ENCODE measurements at places on chromosomes 5 and 9.

- no peak for DNase-seq
These were observed 9.8 kb downstream of the PDLIM4 start for GRCh38 chr5:132267166-132267739.

- DNase-seq, result no peak
These were observed 37.7 kb upstream of the CKMT2 start for GRCh38 chr5:81195335-81195929.

DNA sequence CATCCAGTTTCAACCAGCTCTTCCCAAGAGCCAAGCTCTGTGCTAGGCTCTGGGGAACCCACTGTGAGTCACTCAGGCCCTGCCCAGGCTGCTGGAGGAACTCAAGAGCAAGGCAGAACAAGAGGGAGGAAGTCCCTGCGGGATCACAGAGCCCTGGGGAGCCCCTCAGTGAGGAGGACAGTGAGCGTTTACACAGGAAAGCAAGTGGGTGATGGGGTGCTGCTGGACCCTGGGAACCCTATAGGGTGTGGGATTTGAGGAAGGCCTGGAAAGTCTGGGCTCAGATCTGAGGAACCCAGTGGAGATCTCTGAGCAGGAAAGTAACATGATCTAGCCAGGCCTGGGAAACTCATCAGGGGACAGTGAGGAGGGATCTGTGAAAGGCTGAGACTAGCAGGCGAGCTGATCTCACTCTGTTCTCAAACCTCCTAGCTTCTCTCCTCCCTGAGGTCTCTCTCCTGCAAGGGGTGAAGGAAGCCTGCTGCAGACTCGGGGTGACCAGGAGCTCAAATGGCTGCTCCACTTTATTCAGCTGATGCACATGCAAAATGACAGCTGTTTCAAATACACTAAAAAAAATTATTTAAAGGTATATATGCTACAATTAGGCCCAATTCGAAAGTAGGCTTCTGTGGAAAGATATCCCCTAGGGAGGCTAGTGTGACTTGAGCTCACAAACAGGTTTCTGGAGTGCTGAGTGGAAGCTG lies 70.0 kb downstream of the SHB start:
- DNase-seq, result no peak

- DNase-seq, result no peak
These were observed 703 bp downstream of the FAM120AOS start for GRCh38 chr9:93452710-93453046.

DNA sequence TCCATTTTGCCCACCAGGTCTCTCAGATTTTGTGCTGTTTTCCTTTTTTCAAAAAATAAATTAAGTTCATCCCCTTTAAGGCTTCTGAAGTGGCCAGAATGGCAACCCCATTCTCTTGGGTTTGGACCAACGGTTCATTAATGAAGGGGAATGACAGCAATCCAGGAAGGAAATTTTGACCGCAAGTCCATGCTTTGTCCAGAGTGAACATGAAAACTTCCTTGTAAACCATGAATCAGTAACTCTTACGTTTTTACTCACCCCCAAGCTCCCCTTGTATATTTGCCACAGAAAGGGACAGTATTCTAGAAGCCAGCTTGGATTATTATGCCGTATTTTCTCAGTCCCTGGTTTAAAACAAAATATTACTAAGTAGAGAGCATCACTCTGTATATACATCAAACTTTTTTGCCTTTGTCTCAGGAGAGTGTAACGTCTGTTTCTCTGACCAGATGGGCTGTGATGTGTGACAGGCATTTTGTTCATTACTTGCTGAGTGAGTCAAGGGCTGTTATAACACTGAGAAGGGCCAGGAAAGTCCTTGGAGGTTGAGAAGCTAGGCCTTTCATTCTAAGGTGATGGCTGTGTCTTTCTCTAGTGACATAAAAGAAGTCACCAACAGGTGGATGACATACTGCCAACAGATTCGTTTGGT lies 148.2 kb downstream of the SMARCA2 start:
- DNase-seq, result no peak

DNA sequence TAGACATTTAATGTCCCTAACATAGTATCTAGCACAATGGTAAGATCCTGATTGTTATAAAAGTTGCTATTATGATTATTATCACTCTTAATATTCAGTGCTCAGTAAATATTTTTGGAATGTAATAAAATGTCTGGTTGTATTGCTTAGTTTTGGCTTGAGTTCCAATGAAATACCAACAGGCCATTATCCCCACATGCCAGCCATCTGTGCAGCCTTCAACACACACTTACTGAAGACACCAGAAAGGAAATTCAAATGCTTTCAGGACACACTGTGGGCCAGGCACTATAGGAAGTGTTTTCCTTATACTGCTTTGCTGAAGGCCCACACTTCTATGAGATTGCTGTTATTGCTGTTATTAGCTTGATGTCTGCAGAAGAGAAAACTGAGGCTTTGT lies 157.5 kb downstream of the TRIM32 start:
- no peak for DNase-seq
